Right forelimb (tissue), 1 donor: ENCODE measurements at places on chromosomes 7 and 10.

GRCh38 chr7:134450294-134451000 is 8.5 kb downstream of the AKR1B1 start:
- DNase-seq, result no peak

DNA sequence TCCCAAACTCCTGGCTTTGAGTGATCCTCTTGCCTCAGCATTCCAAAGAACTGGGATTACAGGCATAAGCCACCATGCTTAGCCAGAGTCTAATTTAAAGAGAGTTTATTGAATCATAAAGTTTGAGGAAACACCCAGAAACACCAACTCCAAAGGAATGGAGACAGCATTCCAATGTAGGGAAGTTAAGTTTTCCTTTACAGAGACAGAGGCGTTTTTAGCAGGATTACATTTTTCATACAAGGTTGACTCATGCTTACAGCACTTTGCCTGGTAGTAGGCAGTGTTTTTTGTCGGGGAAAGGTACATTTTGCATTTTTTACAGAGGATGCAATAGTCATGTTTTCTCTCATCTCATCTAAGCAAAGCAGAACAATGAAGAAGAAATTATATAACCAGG is 18.9 kb upstream of the OPN4 start:
- DNase-seq, result no peak

DNA sequence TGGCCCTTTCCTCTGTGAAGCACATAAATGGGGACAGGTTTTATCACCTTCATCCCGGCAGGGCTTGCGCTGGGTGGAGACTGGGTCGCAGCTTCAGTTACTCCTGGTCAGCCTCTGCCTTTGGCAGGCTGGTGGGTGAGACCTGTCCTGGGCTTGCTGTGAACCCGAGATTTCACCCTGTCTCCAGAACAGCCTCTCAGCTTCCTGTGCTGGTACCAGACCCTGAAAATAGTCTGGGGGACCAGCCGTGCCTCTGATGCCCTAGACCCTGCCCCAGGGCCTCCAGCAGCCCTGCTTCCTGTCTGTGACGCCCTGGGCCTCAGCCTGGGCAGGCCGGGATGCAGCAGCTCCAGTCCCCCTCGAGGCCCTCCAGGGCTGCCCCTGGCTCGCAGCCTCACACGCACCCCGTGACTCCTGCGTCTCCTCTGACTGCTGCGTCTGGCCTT is 13.2 kb upstream of the PWWP2B start:
- no peak for DNase-seq

GRCh38 chr7:69430384-69431021 is 167.8 kb upstream of the AUTS2 start:
- peak; percentile 75 for DNase-seq

DNA sequence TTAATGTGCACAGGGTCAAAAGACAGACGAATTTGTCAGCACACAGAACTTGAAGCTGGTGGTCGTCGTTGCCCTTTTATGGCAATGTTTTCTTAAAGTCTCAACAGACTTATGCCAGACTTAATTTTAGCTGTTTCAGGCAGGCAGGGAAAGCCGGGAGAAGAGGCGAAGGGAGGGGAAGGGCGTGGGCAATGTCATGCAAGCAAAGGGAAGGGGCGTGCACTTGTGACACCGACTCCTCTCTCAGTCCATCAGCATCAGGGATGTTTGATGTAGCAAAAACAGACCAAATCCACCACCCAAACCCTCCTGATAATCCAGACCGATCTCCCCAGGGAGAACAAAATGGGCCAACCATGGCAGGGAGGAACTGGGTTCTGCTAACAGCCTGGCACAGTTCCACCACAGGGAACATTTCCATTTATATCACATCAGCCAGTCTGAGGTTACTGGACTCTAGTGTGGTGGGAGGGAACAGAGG is 118.1 kb upstream of the RHEB start:
- no peak for DNase-seq

- no peak for DNase-seq
These were observed 126.3 kb upstream of the SEC61G start for GRCh38 chr7:54885285-54885684.

DNA sequence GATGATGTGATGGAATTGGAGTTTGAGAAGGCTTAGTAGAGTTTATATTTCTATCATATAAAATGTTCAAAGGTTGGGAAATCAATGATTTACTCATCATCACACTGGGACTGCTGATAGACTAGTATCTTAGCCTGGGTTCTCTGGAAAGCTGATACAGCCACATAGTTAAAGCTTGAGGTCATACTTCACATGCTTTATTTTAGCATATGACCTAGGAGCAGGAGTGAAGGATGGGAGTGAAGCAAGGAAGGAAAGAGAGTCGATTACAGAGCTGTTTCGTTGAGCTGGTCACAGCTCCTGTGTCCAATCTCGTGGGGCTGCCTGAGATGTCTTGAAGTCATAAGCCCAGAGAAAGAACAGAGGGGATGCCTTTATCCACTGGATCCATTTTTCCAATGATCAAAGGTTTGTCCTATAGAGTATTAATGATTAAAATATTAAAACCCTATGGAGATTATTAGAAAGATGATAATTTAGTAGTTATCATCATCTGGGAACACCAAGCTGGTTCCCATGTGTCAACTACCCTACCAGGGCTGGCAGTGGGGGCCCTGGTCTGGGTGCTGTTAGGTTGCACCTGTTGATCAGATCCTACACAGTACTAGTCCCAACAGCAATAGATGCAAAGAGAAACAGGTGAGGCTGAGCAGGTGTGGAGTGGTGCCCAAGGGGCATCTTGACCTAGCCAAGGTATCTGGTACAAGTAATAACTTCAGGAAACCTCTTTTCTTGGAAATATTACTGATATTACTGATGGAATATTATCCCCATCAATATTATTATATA is 77.8 kb downstream of the BAMBI start:
- no peak for DNase-seq

DNA sequence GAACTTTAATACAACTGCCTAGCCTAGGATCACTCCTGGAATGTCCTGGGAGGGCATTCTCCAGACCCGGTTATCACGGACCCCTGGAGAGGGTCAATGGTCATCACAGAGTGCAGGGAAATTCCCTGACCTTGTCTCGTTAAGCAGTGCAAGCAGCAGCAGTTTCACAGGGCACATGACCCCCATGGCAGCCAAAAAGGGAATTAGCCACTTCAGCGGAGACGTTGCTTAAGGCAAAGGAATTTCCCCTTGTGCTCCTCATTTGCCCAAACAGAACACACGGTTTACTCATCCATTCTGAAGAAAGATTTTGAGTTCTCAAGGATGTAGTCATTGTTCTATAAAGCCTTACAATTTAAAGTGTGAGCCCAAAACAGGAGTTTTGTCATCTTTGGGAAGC is 260.3 kb downstream of the SNX13 start:
- DNase-seq, result no peak

DNA sequence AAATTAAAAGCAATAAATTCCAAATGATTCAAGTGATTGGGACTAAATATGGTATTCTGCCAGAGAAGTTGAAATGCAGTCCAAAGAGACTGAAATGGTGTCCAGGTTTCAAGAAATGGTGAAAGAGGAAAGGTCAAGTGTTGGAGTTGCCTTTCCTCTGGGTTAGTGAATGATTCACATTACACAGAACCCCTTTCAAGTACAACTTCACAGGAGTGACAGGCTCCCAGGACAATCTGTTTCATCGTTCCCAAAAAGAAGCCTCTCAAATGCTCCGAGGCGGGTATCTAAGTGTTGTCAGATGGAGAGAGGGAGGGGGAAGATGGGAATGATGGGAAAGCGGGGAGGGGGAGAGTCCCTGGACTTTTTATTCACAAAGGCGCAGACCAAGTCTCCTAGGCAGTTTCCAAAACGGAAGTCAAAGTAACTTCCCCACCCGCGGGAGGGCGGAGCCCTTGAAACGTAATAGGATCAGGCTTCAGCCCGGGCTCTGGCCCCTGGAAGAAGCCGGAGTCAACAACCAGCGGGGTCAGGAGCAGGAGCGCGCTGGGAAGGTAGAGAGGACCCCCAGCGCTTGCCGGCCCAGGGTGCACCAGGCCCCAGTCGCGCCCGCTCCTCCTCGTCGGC is 754 bp downstream of the SLC25A13 start:
- DNase-seq, result peak; percentile 90

- DNase-seq, result peak; percentile 55
These were observed 6.1 kb downstream of the GSTO2 start for GRCh38 chr10:104274762-104275721.

DNA sequence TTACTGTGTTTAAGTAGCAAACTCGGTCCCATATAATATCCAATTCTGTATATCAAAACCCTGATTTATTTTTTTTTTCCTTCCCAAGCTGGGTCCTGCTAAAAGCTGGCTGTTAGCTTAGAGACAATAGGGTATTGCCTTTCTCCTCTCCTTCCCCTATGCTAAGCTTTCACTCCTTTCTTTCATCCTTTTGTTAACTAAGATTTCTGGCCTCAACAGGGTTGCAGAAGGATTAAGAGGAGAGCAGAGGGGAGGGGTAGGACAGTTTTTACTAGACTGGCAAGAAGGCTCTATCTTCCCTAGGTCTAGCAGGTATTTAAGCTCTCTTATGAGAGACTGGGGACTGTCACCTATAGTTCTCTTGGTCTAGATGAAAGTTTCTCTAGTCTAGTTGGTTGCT is 229.2 kb downstream of the KCND2 start:
- no peak for DNase-seq

DNA sequence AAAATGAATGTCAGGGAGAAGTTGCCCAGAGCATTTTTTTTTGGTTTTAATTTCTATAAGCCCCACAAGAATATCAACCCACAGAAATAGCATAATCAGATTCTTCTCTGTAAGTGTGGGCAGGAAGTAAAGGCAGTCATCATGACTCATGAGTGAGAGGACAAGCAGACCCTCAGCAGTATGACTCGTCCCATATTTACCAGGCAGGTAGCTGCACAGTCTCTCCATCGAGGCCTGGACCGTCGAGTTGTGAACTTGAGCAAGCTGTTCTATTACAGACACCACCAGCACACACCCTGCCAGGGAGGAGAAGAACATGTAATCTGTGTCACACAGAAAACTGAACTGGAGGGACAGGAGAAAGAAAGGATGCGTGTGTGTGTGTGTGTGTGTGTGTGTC is 37.8 kb downstream of the AOAH start:
- no peak for DNase-seq

DNA sequence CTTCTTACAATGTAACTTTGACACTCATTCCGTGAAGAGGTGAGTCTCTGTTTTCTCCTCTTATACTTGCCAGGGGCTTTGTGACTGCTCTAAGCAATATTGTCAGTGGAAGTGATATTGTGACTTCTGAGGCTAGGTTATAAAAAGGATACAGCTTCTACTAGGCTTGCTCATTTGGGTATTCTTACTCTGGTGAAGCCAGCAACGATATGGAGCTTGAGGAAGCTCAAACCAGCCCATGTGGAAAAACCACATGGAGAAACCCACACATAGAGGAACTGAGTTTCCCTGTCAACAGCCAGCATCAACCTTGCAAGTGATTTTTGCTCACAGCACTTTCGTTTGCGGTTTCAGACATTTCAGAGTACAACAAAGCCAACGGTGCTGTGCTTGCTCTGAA is 149.6 kb upstream of the SEMA3E start:
- DNase-seq, result no peak

DNA sequence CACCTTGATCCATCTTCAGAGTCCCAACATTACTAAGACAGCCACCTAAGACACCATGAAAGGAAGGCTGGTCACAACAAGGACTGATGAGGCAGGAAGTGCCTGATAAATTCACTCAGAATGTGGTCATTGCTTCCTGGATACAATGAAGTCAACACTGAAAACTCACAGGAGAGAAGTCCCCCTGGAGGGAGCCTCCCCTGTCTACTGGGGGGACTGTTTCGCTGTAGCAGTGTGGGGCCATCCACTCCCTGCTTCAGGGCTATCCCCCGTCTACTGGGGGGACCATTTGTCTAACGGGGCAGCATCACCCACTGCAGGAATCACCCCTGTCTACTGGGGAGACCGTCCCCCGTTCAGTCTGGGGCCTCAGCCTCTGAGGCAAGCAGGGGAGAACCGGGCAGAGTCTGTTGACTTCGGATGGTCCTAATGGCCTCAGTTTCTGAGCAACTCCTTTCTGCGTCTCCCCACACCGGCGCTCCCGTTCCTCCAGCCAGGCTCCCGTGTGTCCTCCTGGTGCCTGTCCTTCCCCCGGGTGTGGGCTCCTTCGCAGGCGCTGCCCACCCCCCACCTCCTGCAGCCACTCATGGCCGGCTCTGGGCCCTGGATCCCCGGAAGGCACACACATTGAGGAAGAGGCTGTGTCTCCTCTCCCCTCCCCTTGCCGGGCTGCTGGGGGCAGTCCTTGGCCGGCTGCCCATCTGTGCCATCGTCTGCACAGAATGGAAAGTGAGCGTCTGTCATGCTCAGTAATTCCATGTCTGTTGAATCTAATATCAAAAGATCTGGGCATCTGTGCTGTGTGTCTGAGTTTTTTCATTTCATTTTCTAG is 59.9 kb upstream of the DNAJB6 start:
- DNase-seq, result peak; percentile 46

DNA sequence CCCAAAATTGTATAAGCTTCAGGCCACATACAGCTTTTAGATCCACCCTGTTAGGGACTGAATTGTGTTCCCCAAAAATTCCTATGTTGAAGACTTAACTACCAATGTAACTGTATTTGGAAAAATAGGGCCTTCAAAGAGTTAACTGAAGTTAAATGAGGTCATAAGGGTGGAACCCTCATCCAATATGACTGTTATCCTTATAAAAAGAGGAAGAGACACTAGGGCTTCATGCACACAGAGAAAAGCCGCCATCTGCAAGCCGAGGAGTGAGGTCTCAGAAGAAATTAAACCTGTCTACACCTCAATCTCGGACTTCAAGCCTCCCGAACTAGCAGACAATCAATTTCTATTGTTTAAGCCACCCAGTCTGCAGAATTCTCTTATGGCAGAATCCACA is 317.9 kb upstream of the NFE2L3 start:
- DNase-seq, result no peak

GRCh38 chr7:56063882-56064625 is at the start of gene SUMF2:
Gene SUMF2, plus strand, starts transcription at chr7:56064286. Its CDS starts 26 bp downstream, at chr7:56064312.
- peak; percentile 95 for DNase-seq

GRCh38 chr10:90642136-90642535 is 215.7 kb downstream of the HTR7 start:
- no peak for DNase-seq

DNA sequence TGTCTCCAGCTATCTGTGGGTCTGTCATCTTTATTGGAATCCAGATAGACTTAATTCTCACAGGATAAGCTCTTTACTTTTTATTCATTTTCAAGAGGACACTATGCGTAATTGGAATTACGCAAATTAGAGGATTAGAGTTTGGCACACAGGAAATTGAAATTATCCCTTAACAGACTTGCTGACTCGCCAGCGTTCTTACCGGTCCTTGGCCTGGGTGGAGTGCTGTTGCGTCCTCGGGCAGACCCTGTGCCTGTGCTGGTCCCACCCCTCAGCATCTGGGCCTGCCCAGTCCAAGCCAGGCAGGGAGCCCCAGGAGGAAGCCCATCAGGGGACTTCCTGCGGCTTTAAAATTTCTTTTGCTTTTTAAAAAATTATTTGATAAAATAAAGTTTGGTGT is 101.8 kb downstream of the MKI67 start:
- peak; percentile 27 for DNase-seq

DNA sequence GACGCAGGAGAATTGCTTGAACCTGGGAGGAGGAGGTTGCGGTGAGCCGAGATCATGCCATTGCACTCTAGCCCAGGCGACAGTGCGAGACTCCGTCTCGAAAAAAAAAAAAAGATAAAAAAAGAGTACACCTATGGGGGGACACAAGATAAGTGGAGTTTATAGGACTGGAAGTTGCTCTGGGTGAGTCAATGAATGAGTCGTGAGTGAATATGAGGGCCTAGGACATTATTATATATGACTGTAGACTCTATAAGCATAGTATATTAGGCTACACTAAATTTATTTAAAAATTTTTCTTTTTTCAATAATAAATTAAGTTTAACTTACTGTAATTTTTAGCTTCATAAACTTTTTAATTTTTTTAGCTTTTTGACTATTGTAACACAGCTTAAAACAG is 19.4 kb upstream of the SGCE start:
- no peak for DNase-seq

- DNase-seq, result no peak
These were observed 89.4 kb upstream of the GALNT17 start for GRCh38 chr7:71042591-71042990.
